Testis (tissue), 5 donors: ENCODE measurements at places on chromosomes 12 and 14. TPM values are rescaled to one million over a fixed set of nuclear protein-coding genes. Genes with fewer than 3 reads are reported as not detected.

LMO3 gene
- 1.8 TPM for total RNA-seq

DNA sequence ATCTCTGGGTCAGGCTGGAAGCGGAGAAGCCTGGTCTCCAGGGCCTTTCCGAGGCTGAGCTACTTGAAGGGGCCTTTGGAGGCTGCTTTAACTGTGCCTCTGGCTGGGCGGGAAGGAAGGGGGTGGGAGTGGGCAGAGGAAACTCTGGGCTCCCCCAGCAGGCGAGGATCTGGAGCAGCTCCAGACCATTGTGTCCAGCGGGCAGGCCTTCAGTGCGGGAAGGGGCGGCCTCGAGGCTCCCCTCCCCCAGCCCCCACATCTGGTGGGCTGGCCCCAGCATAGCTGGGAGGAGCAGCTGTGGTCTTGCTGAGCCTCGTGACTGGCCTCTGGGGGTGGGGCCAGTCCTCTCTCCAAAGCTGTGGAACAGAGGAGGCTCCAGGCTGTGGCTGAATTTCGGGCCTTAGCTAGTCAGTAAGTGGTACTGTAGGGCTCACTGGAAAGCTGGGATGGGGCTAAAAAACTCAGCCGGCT lies 3.4 kb downstream of the TAMALIN start:
- peak overlapping the region; percentile 96 for H3K27ac ChIP-seq
- no peak overlapping the region for H3K4me3 ChIP-seq
- DNase-seq = peak; percentile 83

TAS2R13 gene
- total RNA-seq = 3.6 TPM

CIDEB gene
- 3.8 TPM for total RNA-seq

FOXJ2 gene
- total RNA-seq = 29.1 TPM

DNA sequence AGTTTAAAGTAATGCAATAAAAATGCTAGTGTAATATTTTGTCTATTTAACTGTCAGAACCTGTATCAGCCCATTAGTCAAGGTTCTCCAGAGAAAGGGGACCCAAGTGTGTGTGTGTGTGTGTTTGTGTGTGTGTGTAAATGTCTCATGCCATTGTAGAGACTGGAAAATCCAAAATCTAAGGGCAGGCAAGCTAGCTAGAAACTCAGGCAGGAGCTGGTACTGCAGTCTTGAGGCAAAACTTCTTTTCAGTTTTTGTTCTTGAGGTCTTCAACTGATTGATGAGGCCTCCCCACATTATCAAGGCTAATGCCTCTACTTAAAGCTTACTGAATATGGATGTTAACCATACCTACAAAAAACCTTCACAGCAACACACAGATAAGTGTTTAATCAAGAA lies 126.7 kb downstream of the PRKD1 start:
- no peaks in the 10 kb centered on the region for H3K4me1 ChIP-seq
- no peaks in the 10 kb centered on the region for H3K27me3 ChIP-seq
- no peak overlapping the region for H3K4me3 ChIP-seq
- no peak overlapping the region for H3K27ac ChIP-seq

- no peak overlapping the region for H3K27ac ChIP-seq
- H3K4me3 ChIP-seq = no peak overlapping the region
- no peaks in the 10 kb centered on the region for H3K36me3 ChIP-seq
- no peak for DNase-seq
- H3K4me1 ChIP-seq = no peaks in the 10 kb centered on the region
- H3K27me3 ChIP-seq = no peaks in the 10 kb centered on the region
These were observed 51.8 kb upstream of the MMP17 start for GRCh38 chr12:131776237-131776889.

DNA sequence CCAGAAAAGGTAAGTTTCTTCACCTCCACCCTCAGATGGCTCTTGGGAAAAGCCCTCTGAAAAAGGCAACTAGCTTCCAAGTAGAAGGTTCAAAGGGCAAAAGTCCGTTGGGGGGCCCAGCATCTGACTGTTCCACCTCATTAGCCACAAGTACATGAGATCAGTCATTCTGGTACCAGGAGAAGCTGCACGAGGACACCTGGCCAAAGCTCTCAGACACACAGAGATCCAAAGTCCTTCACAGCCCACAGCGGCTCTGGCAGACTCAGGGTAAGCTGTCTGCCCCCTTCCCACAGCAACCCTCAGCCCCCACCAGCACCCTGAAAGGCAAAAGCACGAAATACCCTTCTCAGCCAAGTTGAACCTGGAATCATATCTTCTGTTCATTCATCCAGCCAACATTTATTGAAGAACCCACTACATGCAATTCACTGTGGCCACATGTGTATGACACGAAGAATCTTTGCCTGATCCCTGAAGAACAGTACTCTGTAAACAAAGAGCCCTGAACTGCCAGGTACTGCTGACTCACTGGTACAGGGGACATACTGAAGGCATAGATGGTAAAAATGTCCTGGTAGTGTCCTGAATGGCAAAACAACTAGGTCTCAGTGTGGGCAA lies 19.0 kb downstream of the SLC7A7 start:
- no peaks in the 10 kb centered on the region for H3K27me3 ChIP-seq
- no peaks in the 10 kb centered on the region for H3K4me1 ChIP-seq
- no peaks in the 10 kb centered on the region for H3K36me3 ChIP-seq
- no peak for DNase-seq
- H3K27ac ChIP-seq = no peak overlapping the region

- H3K4me3 ChIP-seq = no peak overlapping the region
- H3K36me3 ChIP-seq = no peaks in the 10 kb centered on the region
- DNase-seq = no peak
- H3K27me3 ChIP-seq = no peaks in the 10 kb centered on the region
These were observed 75.1 kb downstream of the CLMN start for GRCh38 chr14:95244587-95244986.

DNA sequence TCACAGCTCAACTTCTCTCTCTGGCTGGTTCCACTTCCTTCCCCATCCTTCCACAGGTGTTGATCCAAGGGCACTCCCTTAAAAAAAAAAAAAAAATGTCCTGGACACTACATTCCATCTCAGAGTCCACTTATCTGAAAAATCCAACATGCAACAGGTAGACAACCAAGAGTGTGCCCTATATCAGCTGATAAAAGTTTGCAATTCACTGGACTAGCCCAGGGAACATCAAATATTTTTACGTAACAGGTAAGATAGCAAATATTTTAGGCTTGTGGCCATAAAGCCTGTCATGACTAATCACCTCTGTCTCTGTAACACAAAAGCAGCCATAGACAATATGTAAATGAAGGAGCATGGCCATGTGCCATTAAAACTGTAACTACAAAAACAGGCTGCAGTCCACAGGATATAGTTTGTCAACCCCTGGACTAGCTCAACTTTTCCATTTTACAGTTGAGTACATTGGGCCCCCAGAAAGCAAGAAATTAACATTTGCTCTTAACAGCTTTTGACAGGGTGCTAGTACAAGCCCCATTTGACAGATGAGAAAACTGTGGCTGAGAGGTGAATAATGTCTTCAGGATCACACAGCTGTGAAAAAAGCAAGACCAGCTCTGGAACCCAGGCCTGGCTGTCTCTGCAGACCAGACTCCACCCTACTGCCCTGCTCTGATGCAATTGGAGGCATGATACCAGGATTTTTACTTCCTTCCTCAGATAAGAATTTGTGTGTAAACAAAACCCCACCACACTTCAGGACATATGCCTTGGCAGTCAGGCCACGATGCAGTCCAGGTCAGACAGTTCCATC lies 68.9 kb downstream of the CMKLR1 start:
- no peaks in the 10 kb centered on the region for H3K27me3 ChIP-seq
- no peak for DNase-seq
- H3K36me3 ChIP-seq = no peaks in the 10 kb centered on the region
- H3K4me3 ChIP-seq = no peak overlapping the region
- no peak overlapping the region for H3K27ac ChIP-seq

DIABLO gene
- 204 TPM for total RNA-seq

ST8SIA1 gene
- 12.0 TPM for total RNA-seq

DNA sequence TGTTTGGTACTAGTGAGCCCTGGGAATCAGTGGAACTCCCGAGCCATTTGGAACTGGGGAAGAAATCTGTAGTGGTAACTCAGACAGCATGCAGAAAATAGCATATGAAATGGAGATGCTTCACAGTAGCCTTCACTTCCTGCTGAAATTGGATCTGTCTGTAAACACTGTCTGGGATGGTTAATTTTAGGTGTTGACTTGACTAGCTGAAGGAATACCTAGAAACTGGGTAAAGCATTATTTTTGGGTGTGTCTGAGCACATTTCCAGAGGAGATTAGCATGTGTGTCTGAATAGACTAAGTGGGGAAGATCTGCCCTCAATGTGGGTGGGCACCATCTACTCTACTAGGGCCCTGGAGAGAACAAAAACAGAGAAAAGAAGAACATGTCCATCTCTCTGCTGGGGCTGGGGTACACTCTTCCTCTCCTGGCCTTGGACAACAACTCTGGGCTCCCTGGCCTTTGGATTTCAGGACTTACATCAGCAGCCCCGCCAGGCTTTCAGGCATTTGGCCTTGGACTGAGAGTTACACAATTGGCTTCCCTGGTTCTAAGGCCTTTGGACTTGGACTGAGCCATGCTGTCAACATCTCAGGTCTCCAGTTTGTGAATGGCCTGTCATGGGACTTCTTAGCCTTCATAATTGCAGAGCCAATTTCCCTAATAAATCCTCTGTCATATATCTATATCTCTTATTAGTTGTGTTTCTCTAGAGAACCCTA lies 14.0 kb upstream of the CRADD start:
- H3K27ac ChIP-seq = no peak overlapping the region
- H3K36me3 ChIP-seq = no peaks in the 10 kb centered on the region
- H3K27me3 ChIP-seq = no peaks in the 10 kb centered on the region

IRF2BPL gene
- total RNA-seq = 94.6 TPM

GRCh38 chr12:105107171-105107493 lies 399 bp upstream of the WASHC4 start:
- no peaks in the 10 kb centered on the region for H3K27me3 ChIP-seq
- no peaks in the 10 kb centered on the region for H3K36me3 ChIP-seq
- peak overlapping the region; percentile 80 for H3K4me3 ChIP-seq
- no peaks in the 10 kb centered on the region for H3K4me1 ChIP-seq

GRCh38 chr14:101506926-101507835 lies 54.1 kb upstream of the DIO3 start:
- peaks cover 7% of the 10 kb centered on the region for H3K4me1 ChIP-seq
- no peaks in the 10 kb centered on the region for H3K36me3 ChIP-seq
- peak; percentile 34 for DNase-seq
- H3K27me3 ChIP-seq = no peaks in the 10 kb centered on the region
- no peak overlapping the region for H3K4me3 ChIP-seq
- H3K27ac ChIP-seq = no peak overlapping the region

SDR39U1 gene
- 86.1 TPM for total RNA-seq
